ENCODE measurements at places on chromosomes 3 and 15. TPM values are rescaled to one million over a fixed set of nuclear protein-coding genes. Genes with fewer than 3 reads are reported as not detected.

GRCh38 chr3:31785734-31786133 lies 195.3 kb downstream of the OSBPL10 start:
- H3K4me1 ChIP-seq = no peaks in the 10 kb centered on the region
- no peak for DNase-seq

DNA sequence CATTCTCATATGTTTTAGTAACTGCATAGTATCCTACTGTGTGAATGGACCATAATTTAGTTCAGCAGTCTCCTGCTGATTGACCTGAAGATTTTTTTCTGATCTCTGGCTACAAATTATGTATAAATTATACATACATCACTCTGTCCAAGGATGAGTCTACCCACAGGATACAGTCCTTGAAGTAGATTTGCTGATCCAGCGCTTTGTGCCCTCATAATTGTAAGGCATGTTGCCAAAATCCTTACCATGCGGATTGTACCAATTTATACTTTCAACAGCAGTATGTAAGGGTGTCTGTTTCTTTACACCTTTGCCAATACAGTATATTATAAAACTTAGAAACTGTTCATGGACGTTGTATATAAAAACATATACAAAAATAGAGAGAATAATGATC lies 46.5 kb downstream of the ACAA1 start:
- no peak overlapping the region for H3K27ac ChIP-seq
- no peaks in the 10 kb centered on the region for H3K4me1 ChIP-seq
- no peaks in the 10 kb centered on the region for H3K36me3 ChIP-seq
- no peak for DNase-seq

- no peak for DNase-seq
- no peaks in the 10 kb centered on the region for H3K4me1 ChIP-seq
- no peaks in the 10 kb centered on the region for H3K36me3 ChIP-seq
- H3K27me3 ChIP-seq = no peaks in the 10 kb centered on the region
Measured at GRCh38 chr3:117277816-117278215, 568.2 kb downstream of the TUSC7 start.

- no peak overlapping the region for H3K27ac ChIP-seq
- no peaks in the 10 kb centered on the region for H3K36me3 ChIP-seq
- no peak overlapping the region for H3K4me3 ChIP-seq
Measured at GRCh38 chr3:62027241-62027640, 346.1 kb downstream of the FEZF2 start.

GRCh38 chr3:7734456-7734855 lies 767.2 kb upstream of the LMCD1 start:
- H3K4me3 ChIP-seq = no peak overlapping the region
- no peaks in the 10 kb centered on the region for H3K27me3 ChIP-seq
- no peak for DNase-seq
- no peak overlapping the region for H3K27ac ChIP-seq
- no peaks in the 10 kb centered on the region for H3K36me3 ChIP-seq

DNA sequence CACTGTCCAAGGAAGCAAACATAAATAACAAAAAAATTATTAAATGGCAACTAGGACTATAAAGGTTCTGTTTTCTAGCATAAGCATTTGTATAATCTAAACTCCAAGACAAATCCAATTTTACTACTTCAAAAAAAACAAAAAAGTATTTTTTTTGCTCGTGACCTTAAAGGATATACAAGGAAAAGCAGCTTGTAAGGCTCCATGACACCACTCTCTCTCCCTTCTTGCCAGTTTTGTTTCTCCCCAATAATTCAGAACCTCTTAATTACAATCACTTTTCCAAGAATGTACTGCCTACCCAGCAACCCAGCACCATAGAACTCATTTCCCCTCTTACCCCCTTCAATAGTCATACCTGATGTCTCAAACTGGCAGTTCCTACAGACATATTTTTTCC lies 496.2 kb downstream of the GRM7 start:
- no peak for DNase-seq
- no peaks in the 10 kb centered on the region for H3K27me3 ChIP-seq
- no peaks in the 10 kb centered on the region for H3K4me1 ChIP-seq
- H3K27ac ChIP-seq = no peak overlapping the region
- H3K36me3 ChIP-seq = no peaks in the 10 kb centered on the region

DNA sequence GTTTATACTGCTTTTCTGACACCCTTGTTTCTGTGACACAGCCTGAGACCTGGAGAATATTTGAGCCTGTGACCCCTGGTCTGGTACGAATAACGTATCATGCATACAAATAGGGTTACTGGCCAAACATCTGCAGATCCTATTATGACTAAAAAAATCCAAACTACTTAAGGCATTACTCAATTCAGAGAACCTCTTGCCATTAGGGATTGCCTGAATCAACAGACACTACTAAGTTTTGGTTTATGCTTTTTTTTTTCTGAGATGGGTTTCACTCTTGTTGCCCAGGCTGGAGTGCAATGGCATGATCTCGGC lies 35.4 kb downstream of the OSBPL10 start:
- no peak overlapping the region for H3K27ac ChIP-seq
- H3K36me3 ChIP-seq = peaks cover 2% of the 10 kb centered on the region
- H3K27me3 ChIP-seq = peaks cover 6% of the 10 kb centered on the region
- no peak overlapping the region for H3K4me3 ChIP-seq
- H3K4me1 ChIP-seq = no peaks in the 10 kb centered on the region
- no peak for DNase-seq

- no peak overlapping the region for H3K4me3 ChIP-seq
- no peak overlapping the region for H3K27ac ChIP-seq
- H3K4me1 ChIP-seq = no peaks in the 10 kb centered on the region
- no peaks in the 10 kb centered on the region for H3K27me3 ChIP-seq
Measured at GRCh38 chr3:174101244-174101643, 703.7 kb downstream of the NLGN1 start.

DNA sequence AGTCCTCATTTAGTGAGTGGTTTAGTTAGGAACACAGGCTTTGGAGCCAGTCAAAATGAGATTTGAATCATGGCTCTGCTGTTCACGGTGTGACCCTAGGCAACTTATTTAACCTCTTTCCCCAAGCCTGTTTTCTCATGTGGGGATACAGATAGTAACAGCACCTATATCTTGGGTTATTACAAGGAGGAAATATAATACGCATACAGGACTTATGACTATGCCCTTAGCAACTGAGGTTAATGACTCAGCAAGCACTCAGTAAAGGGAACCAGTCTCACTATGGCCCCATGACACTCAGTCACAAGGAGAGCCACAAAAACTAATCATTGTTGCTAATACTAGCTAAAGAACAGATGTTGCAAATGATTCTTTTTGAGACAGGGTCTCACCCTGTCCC lies 45.9 kb downstream of the SUMF1 start:
- no peak for DNase-seq
- no peak overlapping the region for H3K4me3 ChIP-seq
- H3K4me1 ChIP-seq = peaks cover 6% of the 10 kb centered on the region
- no peaks in the 10 kb centered on the region for H3K27me3 ChIP-seq

- H3K4me3 ChIP-seq = no peak overlapping the region
- DNase-seq = peak; percentile 65
- no peaks in the 10 kb centered on the region for H3K36me3 ChIP-seq
- no peaks in the 10 kb centered on the region for H3K4me1 ChIP-seq
Measured at GRCh38 chr3:115692887-115693524, 69.7 kb downstream of the GAP43 start.

DNA sequence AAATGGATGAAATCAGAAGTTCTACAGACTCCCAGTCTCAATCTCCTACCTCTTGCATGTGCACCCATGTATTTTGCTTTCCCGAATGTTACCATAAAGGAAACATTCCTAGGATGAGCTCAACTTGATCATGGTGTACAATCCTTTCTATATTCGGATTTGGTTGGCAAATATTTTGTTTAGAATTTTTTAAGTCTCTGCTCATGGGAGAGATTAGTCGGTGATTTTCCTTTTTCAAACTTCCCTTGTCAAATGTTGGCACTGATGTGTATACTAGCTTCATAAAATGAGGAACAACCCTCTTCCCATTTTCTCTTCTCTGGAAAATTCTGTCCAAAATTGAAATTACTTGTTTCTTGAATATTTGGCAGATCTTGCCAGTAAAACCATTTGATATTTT lies 317.6 kb upstream of the RASGRP1 start:
- H3K4me3 ChIP-seq = no peak overlapping the region
- H3K27me3 ChIP-seq = peaks cover 7% of the 10 kb centered on the region
- H3K27ac ChIP-seq = no peak overlapping the region

DNA sequence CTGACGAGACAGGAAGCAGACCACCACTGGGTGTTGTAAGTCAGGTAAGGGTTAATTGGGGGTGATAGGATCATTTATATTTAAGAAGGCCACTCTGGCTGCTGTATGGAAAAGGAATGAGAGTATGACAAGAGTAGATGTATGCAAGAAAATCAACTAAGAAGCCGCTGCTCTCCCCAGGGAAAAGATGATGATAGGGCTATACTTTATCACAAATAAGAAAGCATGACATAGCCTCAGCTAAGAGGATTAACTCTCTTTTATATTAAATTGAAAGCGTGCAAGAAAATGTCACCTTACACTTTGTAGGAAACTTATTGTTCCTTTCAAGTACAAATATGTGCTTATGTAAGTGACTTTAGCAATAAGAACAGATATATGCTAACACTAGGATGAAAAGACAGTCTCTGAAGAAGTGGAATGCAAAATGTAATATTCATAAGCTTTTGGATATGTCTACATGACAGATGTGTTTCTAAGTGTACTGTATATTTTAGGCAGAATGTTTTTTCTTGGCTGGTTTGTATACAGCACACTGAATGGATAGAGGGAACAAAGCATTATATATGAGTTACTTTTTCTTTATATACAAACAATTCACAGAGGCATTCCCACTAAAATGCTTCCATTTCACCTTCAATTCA lies 8.7 kb upstream of the NDUFB4 start:
- no peak overlapping the region for H3K27ac ChIP-seq
- H3K27me3 ChIP-seq = peaks cover 13% of the 10 kb centered on the region
- DNase-seq = no peak
- H3K36me3 ChIP-seq = no peaks in the 10 kb centered on the region
- H3K4me3 ChIP-seq = no peak overlapping the region

GRCh38 chr3:15286022-15286421 lies 46.4 kb downstream of the SH3BP5 start:
- H3K36me3 ChIP-seq = peaks cover 38% of the 10 kb centered on the region
- peaks cover 45% of the 10 kb centered on the region for H3K4me1 ChIP-seq
- no peak overlapping the region for H3K27ac ChIP-seq
- H3K4me3 ChIP-seq = no peak overlapping the region
- no peak for DNase-seq
- H3K27me3 ChIP-seq = no peaks in the 10 kb centered on the region

GRCh38 chr3:105353485-105354161 lies 13.1 kb upstream of the ALCAM start:
- no peak for DNase-seq
- H3K4me1 ChIP-seq = peaks cover 8% of the 10 kb centered on the region
- H3K4me3 ChIP-seq = no peak overlapping the region
- no peak overlapping the region for H3K27ac ChIP-seq
- H3K36me3 ChIP-seq = no peaks in the 10 kb centered on the region

- no peak for DNase-seq
- H3K4me1 ChIP-seq = peaks cover 58% of the 10 kb centered on the region
- H3K27me3 ChIP-seq = no peaks in the 10 kb centered on the region
- peak overlapping the region; percentile 95 for H3K27ac ChIP-seq
- H3K36me3 ChIP-seq = peaks cover 24% of the 10 kb centered on the region
Measured at GRCh38 chr3:129440618-129441190, 680 bp downstream of the IFT122 start.

DNA sequence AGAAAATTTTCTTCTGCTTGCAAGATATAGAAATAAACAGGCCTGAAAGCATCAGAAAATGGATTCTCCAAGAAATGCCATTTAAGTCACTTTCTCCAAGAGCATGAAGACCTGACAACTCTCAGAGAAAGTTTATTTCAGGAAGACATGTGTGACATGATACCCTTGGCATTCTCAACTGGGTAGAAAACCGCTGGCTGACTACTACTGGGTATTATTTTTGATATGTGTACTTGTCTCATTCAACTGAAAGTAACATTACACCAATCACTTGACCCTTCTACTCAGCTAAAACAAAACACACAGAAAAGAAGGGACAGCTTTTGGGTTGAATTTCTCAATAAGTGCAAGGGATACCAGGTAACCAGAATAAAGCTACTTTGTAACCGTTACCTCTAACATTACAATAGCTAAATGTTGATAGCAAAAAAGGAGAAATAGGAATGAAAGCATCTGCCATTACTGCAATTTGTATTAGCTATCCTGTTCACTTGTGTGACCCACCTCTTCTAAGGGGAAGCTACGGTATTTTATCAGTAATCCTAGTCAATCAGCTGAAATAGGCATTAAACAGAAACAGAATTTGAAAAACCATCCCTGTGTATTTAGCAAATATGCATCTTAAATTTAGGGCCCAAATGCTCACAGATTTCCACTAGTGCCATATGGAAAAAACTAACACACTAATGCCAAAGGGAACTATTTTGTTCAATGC lies 7.3 kb downstream of the TRA2B start:
- H3K4me3 ChIP-seq = peak overlapping the region; percentile 64
- no peaks in the 10 kb centered on the region for H3K27me3 ChIP-seq

DNA sequence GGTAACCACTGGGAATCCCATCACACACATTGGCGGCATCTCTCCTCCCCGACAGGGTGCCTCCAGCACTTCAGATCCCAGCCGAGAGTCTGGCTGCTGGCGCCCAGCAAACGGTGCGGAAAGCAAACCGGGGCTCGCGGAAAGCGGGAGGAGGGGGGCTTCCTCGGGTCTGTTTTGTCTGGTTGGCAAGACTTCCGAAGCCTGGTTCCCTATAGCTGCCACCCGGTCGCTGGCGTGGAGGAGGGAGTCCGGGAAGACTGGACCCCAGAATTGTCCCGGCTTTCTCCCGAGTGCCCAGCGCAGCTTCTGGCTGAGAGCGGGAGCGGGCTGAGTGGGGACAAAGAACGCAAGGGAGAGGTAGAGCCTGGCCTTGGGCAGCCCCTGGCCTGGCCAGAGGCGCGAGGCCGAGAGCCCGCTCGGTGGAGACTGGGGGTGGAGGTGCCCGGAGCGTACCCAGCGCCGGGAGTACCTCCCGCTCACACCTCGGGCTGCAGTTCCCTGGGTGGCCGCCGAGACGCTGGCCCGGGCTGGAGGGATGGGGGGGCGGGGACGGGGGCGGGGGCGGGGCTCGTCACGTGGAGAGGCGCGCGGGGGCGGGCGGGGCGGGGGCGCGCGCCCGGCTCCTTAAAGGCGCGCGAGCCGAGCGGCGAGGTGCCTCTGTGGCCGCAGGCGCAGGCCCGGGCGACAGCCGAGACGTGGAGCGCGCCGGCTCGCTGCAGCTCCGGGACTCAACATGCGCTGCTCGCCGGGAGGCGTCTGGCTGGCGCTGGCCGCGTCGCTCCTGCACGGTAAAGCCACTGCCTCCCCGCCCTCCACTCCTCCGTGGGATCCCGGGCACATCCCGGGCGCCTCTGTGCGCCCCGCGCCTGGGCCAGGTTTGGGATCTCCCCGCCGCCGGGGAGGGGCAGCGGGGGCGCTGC lies at the start of gene CHRNA7:
Gene CHRNA7 (plus strand): TSS at position 654 of the 920 bp plus-strand sequence. CDS start 80 bp downstream, at position 734.
- H3K27me3 ChIP-seq = peaks cover 62% of the 10 kb centered on the region
- H3K4me3 ChIP-seq = peak within 1 kb of the TSS; percentile 16
- peak; percentile 11 for DNase-seq
- H3K4me1 ChIP-seq = peaks cover 10% of the 10 kb centered on the region

- H3K36me3 ChIP-seq = peaks cover 40% of the 10 kb centered on the region
- H3K27ac ChIP-seq = peak overlapping the region; percentile 97
- peak overlapping the region; percentile 86 for H3K4me3 ChIP-seq
- peaks cover 53% of the 10 kb centered on the region for H3K4me1 ChIP-seq
- H3K27me3 ChIP-seq = no peaks in the 10 kb centered on the region
- peak; percentile 32 for DNase-seq
Measured at GRCh38 chr15:79897701-79898113, 893 bp upstream of the MTHFS start.

CCK gene
- not detected for total RNA-seq

TMEM108 gene
- not detected for total RNA-seq

UNC13C gene
- not detected for total RNA-seq

SCAMP2 gene
- 126 TPM for total RNA-seq

CTXN2 gene
- not detected for total RNA-seq

EPHA6 gene
- total RNA-seq = not detected

IL16 gene
- total RNA-seq = 239 TPM

GNL3 gene
- total RNA-seq = 79.1 TPM

GPR160 gene
- 6.2 TPM for total RNA-seq

RTP3 gene
- total RNA-seq = not detected

CISH gene
- total RNA-seq = 308 TPM

TAGLN3 gene
- total RNA-seq = 0.33 TPM

All from activated CD4-positive, alpha-beta T cell treated with anti-CD3 and anti-CD28 coated beads, Interleukin-2, amount 10 ng/mL, durations not matched to agents 7 days and 5 days (primary cell).